ENCODE measurements at places on chromosomes 3 and 15.

- no peak for DNase-seq
Measured at GRCh38 chr3:185340751-185341150, 22.2 kb upstream of the MAP3K13 start.

DNA sequence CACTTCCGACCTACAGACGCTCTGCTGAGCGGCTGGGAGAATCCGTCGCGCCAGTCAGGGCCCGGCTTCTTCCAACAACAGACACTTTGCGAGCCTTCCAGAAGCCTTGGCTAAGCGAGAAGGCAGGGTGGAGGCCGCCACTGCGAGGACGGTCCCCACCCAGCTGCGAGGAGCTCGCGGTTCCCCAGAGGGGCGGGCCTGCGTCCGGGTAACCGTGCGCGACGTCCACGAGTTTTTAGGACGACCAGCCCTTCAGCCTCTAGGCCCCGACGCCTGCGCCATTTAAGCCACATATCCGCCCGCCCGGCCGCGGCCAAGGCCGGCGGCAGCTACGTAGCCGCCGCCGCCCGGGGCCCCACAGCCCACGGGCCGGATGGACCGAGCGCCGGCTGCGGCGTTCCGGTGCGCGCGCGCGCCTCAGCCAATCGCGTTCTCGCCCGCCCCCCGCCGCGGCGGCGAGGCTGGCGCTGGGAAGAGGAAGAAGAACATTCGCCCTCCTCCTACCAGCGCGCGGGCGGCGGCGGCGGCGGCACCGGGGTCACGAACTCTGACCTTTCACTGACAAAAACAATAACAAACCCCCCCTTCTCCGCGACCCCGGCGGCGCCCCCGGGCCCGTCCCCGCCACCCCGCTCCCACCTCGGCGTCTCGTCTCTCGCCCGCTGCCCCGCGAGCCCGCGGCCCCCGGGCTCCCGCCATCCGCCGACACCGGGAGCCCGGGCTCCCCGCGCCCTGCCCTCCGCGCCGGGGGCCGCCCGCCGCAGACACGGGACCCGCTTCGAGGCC lies at the start of gene NR2C2:
NR2C2 (plus strand) TSS at position 484 of the 786 bp plus-strand sequence. CDS start 56,332 bp downstream, outside the sequence.
- peak; percentile 94 for DNase-seq

GRCh38 chr3:132854856-132855535 lies 132.8 kb upstream of the NPHP3 start:
- no peak for DNase-seq

GRCh38 chr15:53833134-53833624 lies 73.7 kb upstream of the WDR72 start:
- no peak for DNase-seq

DNA sequence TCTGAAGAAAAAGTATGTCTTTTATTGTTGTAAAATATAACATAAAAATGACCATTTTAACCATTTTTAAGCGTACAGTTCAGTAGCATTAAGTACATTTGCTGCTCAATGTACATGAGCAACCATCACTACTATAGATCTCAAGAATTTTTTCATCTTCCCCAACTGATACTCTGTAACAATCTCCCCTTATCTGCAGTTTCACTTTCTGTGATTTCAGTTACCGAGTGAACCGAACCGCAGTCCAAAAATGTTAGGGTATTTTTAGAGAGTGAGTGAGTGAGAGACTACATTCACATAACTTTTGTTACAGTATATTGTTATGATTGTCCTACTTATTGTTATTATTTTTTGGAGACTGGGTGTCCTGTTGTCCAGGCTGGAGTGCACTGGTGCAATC lies 9.0 kb upstream of the SLC25A26 start:
- DNase-seq: no peak

DNA sequence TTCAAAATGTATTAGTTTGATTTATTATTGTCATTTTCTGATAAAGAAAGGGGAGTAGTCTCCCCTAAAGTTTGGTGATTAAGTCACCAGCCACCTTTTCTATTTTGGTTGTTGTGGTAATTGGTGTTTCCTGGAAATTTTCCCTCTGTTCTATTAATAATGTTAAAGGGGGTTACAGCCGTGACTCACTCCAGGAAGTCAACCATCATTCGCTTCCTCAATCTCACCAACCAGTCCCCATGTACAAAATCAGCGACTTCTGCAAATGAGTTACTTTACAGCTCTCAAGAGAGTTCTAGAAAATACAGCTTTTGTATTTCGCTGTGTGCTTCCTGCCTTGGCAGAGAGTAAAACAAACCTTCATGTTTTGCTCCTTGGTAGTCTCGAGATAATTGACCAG lies 285.1 kb downstream of the LPP start:
- DNase-seq: peak; percentile 82

DNA sequence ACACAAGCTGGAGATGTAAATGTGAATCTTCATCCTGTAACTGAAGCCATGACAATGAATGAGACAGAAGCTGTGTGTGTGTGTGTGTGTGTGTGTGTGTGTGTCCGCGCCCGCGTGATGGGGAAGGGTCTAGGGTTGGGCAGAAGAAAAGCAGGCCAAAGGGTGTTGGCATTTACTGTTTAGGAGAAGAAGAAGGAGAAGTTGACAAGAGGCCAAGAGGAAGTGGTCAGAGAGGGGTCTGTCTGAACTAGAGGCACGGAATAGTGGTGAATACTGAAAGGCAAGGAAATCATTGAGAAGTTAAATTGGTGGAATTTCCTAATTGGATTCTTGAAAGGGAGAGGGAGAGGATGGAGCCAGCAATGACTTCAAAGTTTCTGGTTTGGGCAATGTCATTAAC lies 5.6 kb upstream of the NCEH1 start:
- peak; percentile 87 for DNase-seq

GRCh38 chr15:41043276-41043951 lies 72.7 kb downstream of the INO80 start:
- DNase-seq: no peak

- DNase-seq: no peak
Measured at GRCh38 chr3:191324936-191325335, 4.3 kb upstream of the CCDC50 start.

DNA sequence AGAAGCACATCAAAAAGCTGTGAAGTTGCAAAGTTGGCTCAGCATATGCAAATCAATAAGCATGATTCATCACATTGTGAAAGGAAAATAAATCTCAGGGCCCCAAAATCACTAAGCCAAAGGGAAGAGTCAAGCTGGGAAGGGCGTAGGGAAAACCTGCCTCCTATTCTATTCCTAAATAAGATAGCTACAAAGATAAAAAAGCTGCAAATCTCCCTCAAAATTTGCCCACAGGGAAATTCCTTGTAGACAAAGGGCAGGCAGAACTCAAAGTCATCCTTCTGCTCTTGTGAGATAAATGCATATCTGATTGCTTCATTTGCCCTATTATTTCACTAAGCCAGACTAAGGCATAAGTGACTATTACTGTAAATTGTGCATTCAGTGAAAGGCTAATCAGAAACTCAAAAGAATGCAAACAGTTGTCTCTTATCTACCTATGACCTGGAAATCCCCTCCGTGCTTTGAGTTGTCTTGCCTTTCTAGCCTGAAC lies 30.5 kb upstream of the CCNL1 start:
- peak; percentile 53 for DNase-seq

DNA sequence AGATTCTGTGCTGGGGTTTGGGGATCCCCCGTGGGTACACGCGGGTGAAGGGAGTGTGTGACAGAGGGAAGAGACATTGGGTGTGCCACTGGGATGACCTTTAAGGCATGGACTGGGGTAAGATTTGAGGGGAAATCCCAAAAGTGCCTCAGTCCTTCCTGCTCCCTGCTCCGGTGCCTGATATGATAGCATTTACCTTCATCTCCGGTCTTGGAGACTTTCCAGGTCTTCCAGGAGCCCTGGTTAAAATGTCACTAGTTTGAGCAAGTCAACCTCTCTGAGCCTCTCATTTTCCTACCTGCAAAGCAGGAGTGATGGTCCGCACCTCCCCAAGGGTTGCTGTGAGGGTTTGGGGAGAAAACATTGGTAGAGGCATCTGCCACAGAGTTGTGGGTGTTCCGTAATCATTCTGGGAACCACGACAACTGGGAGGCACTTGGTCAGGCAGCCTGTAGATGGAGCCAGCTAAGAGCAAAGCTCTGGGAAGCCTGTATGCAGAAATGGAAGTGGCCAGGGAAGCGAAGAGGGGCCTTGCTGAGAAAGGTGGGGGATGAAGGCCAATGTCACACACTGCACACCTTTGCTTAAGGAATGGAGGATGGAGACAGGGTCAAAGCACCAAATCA lies 33.9 kb upstream of the KIF23 start:
- peak; percentile 28 for DNase-seq

DNA sequence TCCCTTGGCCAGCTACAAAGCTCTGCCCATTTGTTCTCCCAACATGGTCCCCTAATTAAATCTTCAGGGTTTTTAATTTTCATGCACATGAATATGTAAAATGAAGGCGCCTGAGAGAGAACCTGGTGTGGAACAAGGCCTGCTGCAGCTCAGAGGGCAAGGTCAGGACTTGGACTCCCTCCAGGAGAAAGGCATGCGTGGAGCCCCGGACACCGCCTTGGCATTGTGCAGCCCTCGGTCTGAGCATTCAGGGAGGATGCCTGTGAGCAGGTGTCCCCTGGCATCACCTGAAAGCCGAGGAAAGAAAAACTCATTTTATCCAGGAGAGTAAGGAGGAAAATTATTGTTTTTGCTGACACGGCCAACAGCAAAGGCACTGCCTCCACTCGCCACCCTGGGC lies 33.8 kb upstream of the EPHB1 start:
- DNase-seq: no peak

- no peak for DNase-seq
Measured at GRCh38 chr15:101450403-101451265, 38.9 kb downstream of the PCSK6 start.

GRCh38 chr3:37223576-37223975 lies 49.2 kb upstream of the LRRFIP2 start:
- no peak for DNase-seq

GRCh38 chr15:99755692-99756409 lies 22.6 kb upstream of the LYSMD4 start:
- DNase-seq: peak; percentile 87

GRCh38 chr15:31278061-31278445 lies 48.6 kb upstream of the KLF13 start:
- no peak for DNase-seq

DNA sequence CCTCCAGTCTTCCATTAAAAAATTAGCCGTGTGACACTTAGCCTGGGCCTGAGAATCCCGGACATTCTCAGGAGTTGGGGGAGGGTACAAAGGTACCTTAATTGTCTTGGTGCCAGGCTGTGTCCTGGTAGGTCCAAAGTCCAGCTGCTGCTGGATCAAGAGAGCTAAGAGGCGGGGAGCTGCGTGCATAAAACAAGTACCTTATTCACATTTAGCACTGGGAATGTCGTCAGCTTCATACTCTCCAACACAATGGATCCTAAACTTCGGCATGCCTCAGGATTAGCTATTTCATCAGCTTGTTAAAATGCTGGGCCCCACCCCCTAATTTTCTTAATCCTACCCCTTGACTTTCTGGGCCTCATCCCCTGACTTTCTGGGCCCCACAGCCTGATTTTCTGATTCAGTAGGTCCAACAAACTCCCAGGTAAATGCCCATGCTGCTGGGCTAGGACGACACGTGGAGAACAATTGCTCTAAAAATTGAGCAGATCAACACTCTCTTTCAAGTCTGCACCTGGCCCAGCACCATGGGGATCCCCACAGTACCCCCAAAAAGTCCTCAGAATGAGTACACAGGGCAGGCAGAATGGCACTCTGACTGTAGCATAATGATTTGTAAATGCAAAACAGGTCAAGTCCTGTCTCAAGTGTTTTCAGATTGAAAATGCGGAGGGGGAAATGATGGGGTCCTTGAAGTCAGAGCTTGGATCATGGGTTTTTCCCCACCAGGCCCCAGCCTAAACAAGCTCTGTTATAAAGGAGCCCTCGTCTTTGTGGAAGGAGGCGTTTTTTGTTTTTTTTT lies 5.6 kb upstream of the AEN start:
- DNase-seq: no peak

DNA sequence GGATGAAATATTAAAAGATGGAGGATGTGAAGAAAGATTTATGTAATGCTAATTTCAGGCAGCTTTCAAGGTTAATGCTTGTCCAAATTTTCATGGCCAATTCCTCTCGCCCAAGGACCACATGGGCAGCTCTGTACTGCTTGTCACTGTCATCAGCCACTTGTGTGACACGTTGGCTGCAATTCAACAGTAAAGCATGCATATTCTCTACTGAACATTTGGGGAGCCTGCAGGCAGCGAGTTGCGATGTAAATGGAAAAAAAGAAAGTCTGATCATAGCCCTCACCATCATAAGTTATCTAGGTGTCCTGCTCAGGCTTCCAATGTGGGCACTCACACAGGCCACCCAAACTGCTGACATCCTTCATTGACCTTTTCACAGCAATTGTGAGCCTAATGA lies 1026.8 kb upstream of the NR2F2 start:
- DNase-seq: no peak

DNA sequence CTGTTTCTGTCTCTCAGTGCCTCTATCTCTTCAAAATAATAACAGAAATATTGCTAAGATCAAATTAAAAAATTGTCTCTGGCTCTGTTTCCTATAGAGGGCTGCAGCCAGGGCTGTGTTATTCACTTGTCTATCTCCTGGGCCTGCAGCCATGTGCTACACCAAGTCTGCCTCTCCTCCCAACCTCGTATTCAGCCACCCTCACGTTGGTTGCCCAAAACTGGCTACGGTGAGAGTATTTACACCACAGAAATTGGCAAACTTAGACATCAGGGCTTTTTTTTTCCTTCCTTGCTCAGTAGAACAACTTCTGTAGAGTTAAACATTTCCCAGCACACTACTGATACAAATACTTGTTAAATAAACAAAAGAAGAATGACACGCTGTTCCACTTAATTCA lies 320.9 kb upstream of the ICE2 start:
- no peak for DNase-seq

GRCh38 chr3:71045917-71046282 lies 537.6 kb downstream of the FOXP1 start:
- DNase-seq: no peak

GRCh38 chr3:23567917-23568316 lies 237.8 kb upstream of the UBE2E1 start:
- DNase-seq: peak; percentile 11

- DNase-seq: no peak
Measured at GRCh38 chr15:83917432-83917831, 263.5 kb downstream of the ADAMTSL3 start.
